ENCODE measurements at places on chromosomes 4 and X.
A peak's percentile ranks its signal among the peaks of the same experiment; 100 is the strongest.

DNA sequence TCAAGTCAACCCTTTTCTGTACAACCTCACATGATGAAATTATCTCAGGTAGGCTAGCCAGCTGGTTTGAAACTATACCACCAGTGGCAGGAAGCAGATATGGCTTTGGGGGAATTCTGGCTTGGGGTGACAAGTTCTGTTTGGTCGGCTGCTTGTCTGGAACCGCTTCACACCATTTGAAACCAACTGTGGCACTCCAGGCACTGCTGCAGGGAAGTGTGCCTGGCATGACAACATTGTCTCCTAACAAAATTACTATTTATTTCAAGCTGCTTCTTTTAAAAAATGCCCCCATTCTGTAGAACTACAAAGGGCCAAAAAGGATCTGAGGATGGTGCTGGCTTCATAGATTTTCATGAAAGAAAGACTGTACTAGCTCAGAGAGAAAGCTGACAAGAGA is 37.1 kb upstream of the GPM6B start:
- DNase-seq = no peak

DNA sequence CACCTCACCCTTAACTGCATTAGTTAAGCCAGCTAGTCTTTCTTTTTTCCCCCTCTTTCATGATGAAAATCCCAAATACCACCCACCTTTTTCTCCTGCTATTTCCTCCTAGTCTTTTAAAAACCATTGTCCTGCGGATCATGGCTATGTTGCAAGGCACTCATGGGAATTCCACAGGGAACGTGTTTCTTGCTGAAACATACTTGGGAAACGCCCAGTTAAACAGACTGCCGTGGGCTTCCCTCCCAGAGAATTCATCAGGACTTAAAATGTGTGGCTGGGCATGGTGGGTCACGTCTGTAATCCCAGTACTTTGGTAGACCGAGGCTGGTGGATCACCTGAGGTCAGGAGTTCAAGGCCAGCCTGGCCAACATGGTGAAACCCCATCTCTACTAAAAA is 32.2 kb downstream of the XG start:
- no peak for DNase-seq

DNA sequence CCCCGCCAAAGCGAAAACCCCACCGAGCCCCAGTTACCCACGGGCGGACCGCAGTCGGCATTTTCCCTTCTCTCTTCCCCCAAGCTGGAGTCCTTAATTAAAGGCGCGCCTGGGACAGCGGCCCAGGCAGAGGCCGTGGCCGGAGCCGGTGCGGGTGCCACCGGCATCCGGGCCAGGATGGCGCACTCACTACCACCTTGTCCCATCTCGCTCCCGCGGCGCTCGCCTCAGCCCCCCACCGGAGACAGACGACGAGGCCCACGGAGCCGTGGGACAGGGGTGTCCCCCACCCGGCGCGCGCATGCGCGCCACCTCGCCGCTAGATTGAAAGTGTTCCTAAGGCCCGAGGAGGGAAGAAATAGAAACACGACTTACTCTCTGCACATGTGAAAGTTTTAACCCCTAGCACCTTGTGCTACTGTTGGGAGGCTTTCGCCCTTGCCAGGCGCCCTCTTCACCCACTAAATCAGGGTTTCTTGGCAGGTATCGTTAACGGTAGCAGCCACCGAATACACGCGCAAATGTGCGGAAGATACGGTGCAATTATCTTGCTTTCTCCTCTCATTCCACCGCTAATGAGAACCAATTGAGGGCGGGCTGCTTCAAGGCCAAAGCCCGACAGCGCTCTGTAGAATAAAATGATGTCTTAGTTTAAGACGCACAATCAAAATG is 64.3 kb upstream of the CCDC160 start:
- peak; percentile 12 for DNase-seq

GRCh38 chrX:125103693-125104092 is 216.0 kb upstream of the TEX13C start:
- no peak for DNase-seq

DNA sequence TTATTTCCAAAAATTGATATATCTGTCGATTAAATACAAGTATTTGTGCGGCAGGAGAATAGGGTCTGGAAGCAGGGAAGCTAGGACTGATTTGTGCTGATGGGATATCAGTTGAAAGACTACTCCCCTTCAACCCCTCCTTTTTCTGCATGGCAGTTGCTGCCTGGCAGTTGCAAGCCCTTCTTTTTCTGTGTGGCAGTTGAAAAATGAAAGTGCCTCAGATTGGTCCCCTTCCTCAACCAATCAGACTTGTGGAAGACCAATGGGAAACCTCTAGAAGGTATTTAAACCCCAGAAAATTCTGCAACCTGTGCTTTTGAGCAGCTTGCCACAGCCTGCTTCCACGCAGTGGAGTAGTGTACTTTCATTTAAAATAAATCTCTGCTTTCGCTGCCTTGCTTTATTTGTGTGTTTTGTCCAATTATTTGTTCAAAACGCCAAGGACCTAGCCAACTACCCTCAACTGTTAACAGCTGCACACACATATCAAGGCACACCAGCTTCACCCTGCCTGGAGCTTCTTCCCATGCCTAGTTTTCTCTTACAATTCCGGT is 1.5 kb upstream of the TMA16 start:
- no peak for DNase-seq

- no peak for DNase-seq
These were observed 5.2 kb upstream of the RBMXL3 start for GRCh38 chrX:115183980-115184379.

GRCh38 chrX:15714529-15714928 is 23.5 kb upstream of the CA5B start:
- DNase-seq = peak; percentile 48

- DNase-seq = no peak
These were observed 635.0 kb upstream of the TENM3 start for GRCh38 chr4:181608181-181608580.

GRCh38 chrX:71103110-71103983 is 3.2 kb downstream of the CXorf65 start:
- DNase-seq = no peak

GRCh38 chrX:132809581-132809980 is 148.8 kb downstream of the HS6ST2 start:
- DNase-seq = no peak

- DNase-seq = no peak
These were observed 85.1 kb upstream of the AP1S2 start for GRCh38 chrX:15939737-15940136.

- no peak for DNase-seq
These were observed 33.1 kb downstream of the PCDH7 start for GRCh38 chr4:30753316-30753715.

- DNase-seq = no peak
These were observed 210.7 kb downstream of the PPP3CA start for GRCh38 chr4:101136373-101137370.

GRCh38 chr4:88418411-88418810 is 38.5 kb upstream of the HERC5 start:
- no peak for DNase-seq

DNA sequence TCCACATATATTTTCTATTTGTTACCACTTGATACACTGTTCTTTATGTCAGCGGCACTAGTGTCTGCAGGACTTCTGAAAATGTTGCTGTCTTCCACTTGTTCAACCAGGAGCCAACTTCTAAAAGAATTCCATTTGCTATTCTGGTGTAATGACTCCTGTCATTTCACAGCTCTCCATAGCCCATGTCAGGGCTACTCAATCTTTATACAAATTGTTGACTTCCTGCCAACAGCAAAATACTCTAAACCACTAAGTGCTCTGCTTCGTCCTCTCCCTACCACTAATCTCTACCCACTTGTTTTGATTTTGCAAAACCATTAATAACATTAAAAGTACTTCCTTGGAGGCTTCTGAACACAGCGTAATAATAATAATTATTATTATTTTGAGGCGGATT is 7.2 kb downstream of the CTSO start:
- DNase-seq = no peak

DNA sequence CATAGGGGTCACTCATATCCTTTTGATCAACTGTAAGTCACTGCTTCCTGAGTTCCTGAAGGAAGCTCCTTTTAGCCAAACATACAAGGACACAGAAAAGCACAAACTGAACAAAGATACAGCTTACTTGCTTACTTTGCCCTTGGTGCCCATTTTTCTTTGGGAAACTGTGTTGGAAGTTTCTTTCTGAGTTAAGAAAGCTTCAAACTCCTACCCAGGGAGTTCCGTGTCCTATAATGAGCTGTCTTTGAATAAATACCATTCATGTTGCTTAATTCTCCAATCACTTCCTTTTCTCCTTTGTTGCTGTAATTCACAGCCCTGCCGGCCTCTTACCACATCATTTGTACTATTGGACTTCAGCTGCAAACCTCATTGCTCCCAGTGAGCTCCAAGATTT is at the start of gene ADH4:
TSS of gene ADH4 (minus strand) at position 228 of the 400 bp plus-strand sequence. CDS start at position 153, 75 bp downstream.
- DNase-seq = no peak

DNA sequence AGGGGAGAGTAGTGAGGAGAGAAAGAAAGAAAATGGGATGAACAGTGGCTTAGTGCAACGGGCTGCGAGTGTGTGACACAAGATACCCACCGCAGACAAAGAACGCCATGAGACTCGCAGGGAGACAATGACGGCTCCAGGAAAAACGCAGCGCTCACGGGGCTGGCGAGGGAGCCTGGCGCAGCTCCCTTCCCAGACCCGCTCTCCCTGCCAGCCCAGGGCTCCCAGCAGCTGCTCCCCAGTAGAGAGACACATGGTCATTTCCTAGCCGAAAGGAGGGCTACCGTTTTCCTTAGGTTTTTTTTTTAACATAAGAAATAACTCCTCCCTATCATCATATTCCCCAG is 149.5 kb downstream of the MAML3 start:
- DNase-seq = peak; percentile 56

- no peak for DNase-seq
These were observed 27.0 kb downstream of the METAP1 start for GRCh38 chr4:99022566-99022965.

DNA sequence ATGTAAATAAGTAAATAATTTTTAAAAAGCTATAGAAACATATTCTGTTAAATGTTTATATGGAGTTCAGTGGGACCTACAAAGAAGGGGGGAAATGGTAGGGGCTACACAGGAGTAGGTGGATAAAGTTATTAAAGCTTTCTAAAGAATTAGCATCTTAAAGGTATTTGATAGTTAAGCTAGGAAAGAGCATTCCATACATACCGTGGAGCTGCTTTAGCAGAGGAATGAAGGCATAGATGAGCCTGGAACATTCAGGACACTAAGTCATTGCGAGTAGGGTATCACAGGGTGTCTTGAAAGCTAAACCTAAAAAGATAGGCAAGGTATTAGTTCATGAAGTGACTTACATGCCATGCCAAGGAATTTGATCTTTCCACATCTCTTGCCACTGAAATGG is 60.4 kb downstream of the SLC10A6 start:
- no peak for DNase-seq

DNA sequence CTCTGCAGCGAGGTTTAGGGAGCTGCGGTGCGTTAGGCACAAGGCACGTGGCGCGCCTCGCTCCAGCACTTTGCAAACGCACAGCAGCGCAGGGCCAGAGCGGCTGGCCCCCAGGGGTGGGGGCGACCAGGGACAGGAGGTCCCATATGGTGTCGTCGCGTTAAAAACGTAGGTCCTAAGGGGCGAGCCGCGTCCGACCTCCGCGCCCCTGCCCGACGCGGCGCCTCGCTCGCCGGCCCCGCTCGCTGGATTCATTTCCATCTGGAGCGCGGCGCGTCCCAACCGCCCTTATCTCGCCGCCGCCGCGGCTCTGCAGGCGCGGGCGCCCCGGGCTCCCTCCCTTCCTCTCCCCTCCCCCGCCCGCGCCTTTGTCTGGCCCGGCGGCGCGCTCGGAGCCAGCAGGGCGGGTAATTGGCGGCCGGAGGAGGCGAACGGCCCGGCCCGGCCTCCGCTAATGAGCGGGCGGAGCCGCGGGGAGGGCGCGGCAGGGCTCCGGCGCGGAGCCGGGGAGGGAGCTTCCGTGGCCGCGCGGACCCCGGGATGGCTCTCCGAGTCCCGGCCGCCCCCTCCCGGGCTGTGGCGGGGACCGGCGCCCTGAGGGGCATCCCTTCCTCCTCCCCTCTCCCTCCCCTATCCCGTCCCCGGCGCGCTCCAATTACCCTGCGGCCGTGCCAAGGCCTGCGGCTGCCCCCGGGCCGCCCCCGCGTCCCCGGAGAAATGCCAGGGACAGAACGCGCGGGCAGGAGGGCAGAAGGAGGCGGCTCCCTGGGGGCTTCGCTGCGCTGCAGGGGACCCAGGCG is 409.0 kb downstream of the BCOR start:
- DNase-seq = peak; percentile 76

DNA sequence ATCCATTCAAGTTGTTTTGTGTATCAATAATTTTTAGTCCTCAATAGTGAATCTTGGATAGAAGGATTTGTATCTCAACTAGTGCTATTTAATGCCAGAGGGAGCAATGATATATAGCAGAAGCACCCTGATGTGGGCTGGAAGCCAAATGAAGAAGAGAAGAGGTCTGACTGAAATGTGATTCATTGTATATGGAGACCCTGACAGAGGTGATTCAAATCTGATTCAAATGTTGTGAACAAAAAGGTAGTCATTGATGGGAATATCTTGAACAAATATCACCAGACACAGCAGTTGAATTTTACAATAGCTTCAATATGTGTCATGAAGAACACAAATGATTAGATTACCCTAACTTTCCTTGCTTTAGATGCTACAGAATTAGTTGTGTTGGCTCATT is 27.5 kb upstream of the SULT1B1 start:
- DNase-seq = no peak

GRCh38 chrX:20037186-20037585 is 46.3 kb upstream of the BCLAF3 start:
- no peak for DNase-seq

DNA sequence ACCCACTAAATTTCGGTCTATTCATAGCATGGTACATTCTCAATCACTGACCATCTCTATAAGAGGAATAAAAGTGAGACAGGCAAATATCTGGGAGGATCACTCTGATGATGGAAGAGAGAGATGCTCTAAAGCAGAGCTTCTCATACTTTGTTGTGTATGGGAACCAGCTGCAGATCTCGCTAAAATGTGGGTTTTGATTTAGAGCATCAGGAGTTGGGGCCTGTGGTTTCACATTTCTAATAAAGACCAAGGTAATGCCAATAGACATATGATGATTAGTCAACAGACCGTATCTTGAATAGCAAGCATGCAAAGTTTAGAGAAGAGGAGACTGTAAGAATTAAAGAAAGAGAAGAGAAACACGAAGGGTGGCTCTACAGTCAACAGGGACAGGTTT is 107.4 kb upstream of the FTHL17 start:
- no peak for DNase-seq

DNA sequence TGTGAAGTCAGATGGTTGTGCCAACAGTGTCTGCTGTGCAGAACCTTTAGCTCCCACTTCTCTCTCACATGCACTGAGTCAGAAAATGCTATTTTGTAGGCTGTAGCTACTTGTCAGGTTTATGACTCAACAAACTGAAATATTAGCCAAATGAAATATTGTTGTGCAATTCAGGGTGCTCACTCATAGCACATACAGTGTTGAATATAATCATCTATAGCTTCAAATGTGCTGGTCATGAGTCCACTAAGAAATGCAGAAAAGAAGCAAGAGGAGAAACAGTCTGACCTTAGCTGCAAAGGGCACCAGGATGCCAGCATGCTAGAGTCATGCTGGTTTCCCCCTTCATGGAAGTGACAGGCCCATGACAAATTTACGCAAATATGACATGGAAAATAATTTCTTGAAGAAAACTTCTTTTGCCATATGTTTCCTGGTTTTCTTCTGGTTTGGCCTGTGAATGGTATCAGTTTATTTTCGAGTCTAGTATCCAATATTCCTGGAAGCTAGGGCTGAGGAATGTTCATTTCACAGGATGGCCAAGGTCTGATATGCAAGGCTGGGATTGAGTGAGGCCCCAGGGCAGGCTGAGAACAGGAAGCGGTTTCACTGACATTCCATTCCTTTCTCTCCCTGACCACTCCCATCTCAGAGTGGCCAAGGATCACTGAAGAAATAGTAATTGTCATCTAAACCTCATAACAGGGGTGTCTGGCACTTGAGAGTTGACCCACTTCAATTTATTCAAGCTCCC is 10.3 kb upstream of the CXCL2 start:
- DNase-seq = peak; percentile 31
